ENCODE measurements at places on chromosomes 2 and 18.

DNA sequence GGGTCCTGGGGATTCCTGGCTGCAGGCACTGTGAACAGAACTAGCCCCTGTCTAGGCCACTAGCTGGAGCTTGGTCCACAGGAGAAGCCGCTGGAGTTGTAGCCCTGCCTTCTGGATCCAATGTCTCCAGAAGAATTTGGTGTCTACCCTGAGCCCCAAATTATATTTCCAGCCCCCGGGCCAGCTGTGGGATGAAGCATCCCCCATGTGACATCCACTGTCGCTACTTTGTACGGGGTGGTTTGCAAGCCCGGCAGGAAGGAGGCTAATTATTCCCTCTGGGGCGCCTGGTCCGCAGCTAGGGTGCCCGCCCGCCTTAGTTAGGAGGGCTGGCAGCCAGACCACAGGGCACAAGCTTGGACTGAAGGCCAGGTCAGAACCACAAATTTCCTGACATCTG is 106.5 kb downstream of the SMAD7 start:
- no peak for DNase-seq

- peak; percentile 78 for DNase-seq
These were observed 2.5 kb upstream of the IL36RN start for GRCh38 chr2:113056521-113056920.

GRCh38 chr18:67308819-67309218 is 207.7 kb downstream of the DSEL start:
- no peak for DNase-seq

DNA sequence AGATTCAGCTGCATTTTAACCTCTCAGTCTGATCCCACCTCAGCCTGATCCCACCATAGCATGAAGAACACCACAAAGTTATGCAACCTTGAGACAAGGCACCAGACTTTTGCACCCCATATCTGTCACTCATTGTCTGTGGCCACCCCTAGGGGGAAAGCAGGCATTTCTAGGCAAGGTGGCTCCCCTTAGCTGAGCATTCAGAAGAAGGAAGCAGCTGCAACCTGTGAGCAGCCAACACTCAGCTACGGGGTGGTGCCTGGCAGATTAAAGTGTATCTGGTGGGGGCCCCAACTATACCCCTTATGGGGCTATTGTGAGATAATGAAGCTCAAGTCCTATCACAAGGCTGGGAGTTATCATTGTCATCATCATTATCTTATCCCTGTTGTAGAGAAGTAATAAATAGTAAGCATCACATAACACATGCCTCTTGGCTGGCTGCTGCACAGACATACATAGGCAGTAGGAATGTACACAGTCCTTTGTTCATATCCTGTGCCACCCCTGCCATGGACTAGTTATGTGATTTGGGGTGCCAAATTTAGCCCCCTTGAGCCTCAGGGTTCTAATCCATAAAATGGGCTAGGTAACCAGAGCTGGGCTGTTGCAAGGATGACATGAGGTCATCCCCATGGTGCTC is 20.6 kb upstream of the TMEM163 start:
- no peak for DNase-seq

GRCh38 chr2:159863526-159864160 is 65.6 kb upstream of the CD302 start:
- DNase-seq = no peak

DNA sequence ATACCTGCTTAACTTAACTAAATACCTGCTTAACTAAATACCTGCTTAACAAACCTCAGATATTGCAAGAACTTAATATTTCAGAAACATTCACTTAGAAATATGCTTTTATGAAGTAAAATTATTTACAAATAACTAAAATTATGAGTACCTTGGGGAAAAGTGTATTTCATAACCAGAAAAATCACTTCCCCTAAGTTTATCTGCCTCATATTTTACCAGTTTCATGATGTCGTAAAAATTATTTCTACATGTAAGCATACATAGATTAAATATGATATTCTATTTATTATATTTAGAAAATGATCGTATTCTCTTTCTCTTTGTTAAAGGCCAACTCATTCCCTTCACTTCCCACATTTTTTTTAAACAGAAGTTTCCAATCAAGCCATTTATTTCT is 41.5 kb upstream of the DSC1 start:
- DNase-seq = peak; percentile 43

DNA sequence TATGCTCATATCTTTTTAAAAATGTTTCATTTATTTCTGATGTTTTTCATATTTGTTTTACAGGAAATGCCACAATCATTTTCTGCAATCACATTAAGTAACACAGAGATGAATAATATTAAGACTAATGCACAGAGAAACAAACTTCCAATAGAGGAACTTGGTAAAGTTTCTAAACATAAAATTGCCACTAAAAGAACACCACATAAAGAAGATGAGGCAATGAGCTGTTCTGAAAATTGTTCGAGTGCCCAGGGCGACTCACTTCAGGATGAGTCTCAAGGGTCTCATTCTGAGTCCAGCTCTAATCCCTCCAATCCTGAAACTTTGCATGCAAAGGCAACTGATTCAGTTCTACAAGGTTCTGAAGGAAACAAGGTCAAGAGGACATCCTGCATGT is 70.4 kb downstream of the APLF start:
- DNase-seq = peak; percentile 56

- DNase-seq = no peak
These were observed 40.8 kb downstream of the TSN start for GRCh38 chr2:121796239-121796638.

DNA sequence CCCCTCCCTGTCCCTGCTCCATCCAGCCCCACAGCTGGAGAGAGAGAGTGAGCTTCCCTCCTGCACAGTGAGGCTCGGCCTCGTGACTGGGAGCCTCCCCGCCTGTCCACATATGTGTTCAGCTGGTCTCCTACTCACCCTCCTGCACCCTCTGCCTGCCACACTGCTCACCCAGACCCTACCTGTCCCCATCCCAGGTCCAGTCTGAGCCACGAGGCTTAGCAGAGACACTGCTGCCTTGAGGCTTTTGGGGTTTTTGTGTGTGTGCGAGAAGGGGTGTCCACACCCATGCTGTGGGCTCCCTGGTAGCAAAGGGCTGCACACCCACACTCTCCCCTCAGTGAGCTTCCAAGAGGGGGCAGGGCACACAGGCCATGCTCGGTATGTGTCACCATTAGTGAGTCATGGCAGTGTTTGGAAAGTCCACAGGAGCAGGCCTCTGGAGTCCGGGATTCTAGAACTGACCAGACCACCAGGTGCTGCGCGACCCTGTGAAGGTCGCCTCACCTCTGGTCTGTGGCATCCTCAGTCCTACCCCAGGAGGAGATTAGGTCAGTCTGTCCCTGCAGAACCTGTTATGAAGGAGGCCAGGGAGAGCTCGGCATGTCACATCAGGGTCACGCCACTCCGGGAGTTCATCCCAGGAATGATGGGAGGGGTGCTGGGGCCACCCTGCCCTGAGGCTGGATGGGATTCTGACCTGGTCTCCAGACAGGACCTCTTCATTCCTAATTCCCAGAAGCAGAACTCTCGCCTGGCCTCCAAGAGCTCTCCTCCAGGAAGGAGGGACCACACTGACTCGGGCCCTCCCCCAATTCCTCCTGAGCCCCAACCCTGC is 39.9 kb upstream of the SMAD7 start:
- peak; percentile 71 for DNase-seq

DNA sequence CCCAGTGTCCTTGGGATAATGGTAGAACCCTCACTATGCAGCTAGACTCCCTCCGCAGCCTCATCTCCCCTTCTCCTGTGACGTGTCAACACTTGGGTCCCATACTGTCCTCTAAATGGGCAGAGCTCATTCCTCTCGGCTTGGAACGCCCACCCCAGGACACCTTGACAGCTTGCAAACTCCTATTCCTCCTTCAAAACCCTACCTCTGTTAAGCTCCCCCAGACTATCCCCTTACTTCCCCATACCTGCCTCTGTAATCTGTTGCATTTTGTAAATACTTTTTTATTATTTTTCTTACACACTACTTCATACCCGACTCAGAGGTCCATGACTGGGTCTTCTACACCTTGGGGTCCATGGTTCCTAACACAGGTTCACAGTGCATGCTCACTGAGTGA is 28.0 kb downstream of the STEAP3 start:
- DNase-seq = no peak

GRCh38 chr2:150110548-150110947 is 376.9 kb downstream of the RND3 start:
- DNase-seq = no peak

DNA sequence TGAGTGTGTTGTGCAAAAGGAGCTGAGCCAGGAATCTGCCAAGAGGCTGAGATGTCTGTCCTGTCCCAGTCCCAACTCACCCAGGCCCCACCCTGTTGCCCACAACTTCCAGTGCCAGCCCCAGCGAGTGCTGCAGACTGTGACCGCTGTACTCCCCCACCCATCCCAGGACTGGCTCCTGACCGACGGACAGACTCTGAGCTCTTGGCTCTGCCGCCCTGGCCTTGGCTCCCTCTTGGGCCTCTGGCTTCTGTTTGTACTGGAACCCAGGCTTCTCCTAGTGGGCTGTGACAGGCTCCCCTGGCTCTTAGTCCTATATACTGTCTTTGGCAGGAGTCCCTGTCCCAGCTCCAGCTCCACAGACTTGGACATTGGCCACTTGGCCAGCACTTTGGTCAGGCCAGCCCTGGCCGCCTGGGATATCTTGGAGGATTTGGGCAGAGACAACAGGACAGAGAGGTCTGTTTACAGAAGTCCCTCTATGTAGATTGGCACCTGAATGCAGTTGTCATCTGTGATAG is 41.1 kb downstream of the ACOXL start:
- no peak for DNase-seq

- no peak for DNase-seq
These were observed 48.7 kb downstream of the IMPA2 start for GRCh38 chr18:12029786-12030584.

- DNase-seq = no peak
These were observed 297.0 kb downstream of the BCL2 start for GRCh38 chr18:63022429-63023022.

DNA sequence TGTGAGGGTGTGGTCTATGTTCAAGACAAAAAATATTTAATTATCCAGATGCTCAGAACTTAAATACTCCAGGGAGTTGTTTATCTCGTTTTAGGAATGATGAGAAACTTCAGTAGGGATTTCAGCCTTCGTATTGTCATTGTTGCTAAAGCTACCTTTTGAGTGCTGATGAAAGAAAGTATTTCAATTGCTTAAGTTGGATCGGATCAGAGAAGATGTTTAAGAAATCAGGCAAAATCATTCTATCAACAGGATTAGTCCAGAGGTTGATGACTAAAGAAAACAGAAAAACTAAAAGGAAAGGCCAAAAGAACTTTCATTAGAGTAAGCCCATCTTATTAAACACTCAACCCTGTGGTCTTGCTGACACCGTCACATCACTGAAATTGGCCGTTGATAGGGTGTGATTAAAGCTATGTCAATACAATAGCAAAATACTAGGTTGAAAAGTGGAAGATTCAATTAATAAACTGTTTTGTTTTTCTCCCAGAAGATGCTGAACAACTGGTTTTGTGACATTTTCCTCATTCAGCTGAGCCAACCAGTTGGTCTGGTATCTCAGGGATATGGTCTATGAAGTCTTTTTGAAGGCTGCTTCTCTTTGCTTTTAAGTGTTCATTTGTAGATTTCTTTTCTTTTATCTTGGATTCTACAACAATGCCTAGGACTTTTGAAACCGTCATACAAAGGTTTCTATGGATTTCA is 551.7 kb downstream of the SLC4A3 start:
- DNase-seq = no peak

DNA sequence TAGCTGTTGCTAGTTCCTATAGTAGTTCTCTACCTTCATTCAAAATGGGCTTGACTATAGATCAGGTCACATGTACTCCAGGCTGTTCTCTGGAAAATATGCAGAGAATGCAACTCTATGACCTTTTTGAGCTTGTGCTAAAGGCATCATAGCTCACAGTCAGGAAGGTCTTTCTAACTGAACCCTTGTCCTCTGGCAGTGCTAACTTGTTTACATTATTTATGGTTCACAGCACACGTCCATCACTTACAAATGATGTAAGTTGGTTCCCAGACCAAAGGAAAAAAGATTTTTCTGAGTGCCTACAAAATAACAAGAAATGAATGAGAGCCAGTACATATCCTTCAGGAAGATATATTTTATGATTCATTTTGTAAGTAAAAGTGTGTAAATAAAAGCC is 236.1 kb downstream of the GCA start:
- DNase-seq = no peak

- DNase-seq = no peak
These were observed 480.8 kb downstream of the TMX3 start for GRCh38 chr18:68234131-68234530.

DNA sequence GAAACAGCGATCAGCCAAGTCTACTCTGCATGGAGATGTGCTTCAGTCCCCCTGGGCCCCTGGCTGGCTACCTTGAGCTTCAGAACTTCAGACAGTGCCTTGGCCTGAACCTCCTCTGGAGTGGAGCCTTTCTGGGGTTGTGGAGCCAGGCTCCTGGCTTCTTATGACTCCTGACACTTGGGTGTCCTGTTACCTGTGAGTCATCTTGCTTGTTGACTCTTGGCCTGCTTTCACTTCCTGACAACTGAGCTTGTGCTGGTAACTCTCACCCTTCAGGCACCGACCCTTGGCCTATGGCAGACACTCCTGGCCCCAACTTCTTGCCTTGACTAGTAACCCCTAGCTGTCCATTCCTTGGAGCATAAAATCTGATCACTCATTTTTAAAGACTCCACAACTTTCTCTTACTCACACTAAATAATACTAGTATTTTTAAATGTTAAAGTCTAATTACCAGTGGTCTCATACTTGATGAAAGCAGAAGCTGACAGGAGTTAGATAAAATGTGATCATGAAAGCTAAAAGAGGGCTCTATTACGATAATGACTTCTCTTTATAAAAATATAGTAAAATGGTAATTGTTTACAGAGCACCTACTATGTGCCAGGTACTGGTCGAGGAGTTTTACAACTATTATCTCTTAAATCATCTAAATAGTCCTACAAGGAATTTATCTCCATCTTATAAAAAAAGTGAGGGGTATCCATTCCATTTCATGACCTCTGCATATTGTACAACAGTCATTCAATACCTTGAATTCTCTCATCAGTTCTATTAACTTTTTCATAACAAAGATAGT is 46.3 kb upstream of the VIT start:
- peak; percentile 5 for DNase-seq

GRCh38 chr2:21328177-21328576 is 204.4 kb downstream of the TDRD15 start:
- DNase-seq = no peak

DNA sequence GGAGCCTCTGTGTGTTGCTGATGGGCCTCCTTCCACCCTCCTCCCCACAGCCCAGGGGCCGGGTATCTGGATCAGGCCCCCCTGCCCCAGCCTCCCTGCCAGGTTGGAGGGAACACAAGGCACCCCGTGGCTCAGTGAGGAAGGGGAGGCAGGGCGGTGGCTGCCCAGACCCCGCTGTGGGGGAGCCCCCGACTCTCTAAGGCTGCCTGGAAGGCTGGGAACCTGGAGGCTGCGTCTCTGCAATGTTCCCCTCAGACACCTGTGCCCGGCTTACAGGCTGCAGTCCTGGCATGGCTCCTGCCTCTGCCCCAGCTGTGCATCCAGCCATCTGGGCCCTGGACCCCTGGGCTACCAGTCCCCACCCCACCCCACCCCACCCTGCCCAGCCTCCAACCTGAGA is 438 bp upstream of the MAB21L4 start:
- DNase-seq = no peak

Data from inflammatory macrophage treated with lipopolysaccharide for 1 hour (primary cell).